Fibroblast of the conjunctiva (primary cell): ENCODE measurements at places on chromosomes 2 and 18.

GRCh38 chr18:8341481-8342230 lies 267.6 kb upstream of the RAB12 start:
- no peak for DNase-seq

DNA sequence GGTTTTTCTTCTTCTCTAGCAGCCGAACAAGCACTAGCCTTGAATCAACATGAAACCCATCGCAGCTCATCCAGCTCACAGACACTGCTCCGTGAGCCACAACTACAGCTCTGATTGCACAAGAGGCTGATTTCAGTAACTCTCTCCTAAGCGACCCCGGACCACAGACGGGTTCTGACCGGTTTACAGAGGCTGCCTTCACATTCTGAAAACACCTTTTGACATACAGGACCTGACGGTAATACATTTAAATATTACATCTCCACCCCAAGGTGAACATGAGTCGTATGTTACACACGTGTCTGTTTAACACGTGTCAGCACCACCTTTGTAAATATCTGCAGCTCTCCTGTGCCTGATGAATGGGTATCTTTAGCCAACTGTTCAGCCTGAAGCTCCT lies 120.7 kb downstream of the TMEM18 start:
- no peak for DNase-seq

GRCh38 chr2:163698857-163699256 lies 37.0 kb downstream of the FIGN start:
- DNase-seq, result no peak

- no peak for DNase-seq
Measured at GRCh38 chr2:237987268-237987667, 20.5 kb downstream of the UBE2F start.

- no peak for DNase-seq
Measured at GRCh38 chr2:236552212-236552542, 17.4 kb upstream of the ACKR3 start.
